Activated T-helper 1 cell treated with anti-CD3 and anti-CD28 coated beads, Interleukin-12 subunit alpha, Interleukin-12 subunit beta, Interleukin-2, Interleukin-4 antibody, amounts not matched to agents 30 ng/mL and 10 ng/mL and 1 ng/mL, durations not matched to agents 14 hours and 24 hours and 36 hours (primary cell): ENCODE measurements at places on chromosomes 1 and 21. TPM values are rescaled to one million over a fixed set of nuclear protein-coding genes. Genes with fewer than 3 reads are reported as not detected.

DNA sequence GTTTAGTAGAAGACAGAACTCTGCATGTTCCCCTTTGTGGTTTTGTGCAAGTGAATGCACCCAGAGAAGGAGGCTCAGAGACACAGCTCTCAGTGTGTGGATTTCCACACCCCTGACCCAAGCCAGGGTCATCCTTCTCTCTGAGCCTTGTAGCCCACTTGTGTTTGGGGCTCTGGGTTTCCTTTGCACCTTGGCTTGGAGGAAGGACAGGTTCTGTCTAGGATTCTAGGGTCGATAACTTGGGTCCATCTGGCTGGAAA is 27.2 kb downstream of the MYOG start:
- H3K36me3 ChIP-seq, result peaks cover 6% of the 10 kb centered on the region
- DNase-seq, result no peak
- no peak overlapping the region for H3K4me3 ChIP-seq
- no peaks in the 10 kb centered on the region for H3K27me3 ChIP-seq
- H3K27ac ChIP-seq, result no peak overlapping the region
- no peaks in the 10 kb centered on the region for H3K4me1 ChIP-seq

DNA sequence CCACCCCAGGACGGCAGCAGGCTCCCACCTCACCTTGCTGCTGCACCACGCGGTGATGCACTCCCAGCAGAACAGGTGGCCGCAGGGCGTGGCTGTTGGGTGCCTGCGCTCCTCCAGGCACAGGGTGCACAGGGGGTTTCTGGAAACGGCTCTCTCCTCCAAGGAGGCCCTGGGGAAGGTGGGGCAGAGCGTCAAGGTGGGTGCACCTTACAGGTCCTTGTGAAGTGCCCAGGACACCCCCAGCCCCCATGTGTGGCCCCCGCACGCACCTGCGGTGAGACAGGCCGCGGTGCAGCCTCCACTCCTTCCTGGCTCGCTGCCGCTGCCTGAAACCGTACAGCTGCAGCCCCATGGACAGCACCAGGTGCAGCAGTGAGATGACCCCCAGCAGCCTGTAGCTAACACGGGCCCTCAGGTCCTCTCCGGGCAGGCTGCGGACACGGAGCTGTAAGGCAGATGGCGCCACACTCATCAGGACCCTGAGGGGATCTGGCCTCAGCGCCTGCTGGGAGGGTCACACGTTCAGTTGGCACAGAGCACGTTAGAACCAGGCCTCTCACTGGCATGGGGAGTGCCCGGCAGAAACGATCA is 5.8 kb downstream of the PEX10 start:
- H3K36me3 ChIP-seq, result peaks cover 24% of the 10 kb centered on the region
- H3K4me3 ChIP-seq, result no peak overlapping the region
- peaks cover 10% of the 10 kb centered on the region for H3K4me1 ChIP-seq
- H3K27me3 ChIP-seq, result no peaks in the 10 kb centered on the region

DNA sequence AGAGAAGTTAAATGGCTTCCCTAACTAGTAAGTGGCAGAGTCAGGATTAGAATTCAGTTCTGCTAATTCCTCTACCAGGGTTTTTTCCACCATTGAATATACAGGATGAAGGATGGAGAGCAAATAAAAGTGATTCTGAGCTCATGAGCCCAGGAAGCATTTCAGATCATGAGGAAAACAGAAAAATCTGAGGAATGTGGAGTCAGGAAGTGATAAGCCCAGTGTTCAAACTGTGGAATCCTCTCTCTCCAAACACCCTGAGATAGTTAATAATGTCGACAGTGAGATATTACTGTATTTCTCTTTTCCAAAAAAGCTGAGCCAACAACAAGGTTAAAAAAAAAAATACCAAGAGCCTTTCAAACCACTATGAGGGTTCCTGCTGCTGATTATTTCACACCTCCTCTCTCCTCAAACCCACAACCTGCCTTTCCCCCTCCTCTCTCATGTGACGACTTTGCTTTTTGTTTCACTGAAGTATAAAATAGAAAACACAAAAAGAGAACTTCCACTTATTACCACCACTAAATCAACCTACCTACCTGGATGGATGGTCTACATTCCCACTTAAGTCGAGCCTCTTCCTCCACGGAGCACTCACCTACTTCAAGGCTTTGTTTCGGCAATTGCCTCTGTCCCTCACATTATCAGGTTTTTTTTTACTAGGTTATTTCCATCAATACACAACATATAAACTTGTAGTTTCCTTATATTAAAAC is 8.9 kb downstream of the SLAMF1 start:
- H3K4me3 ChIP-seq, result peak overlapping the region; percentile 66
- peaks cover 85% of the 10 kb centered on the region for H3K36me3 ChIP-seq
- peak overlapping the region; percentile 97 for H3K27ac ChIP-seq
- no peaks in the 10 kb centered on the region for H3K27me3 ChIP-seq
- peak; percentile 64 for DNase-seq
- peaks cover 93% of the 10 kb centered on the region for H3K4me1 ChIP-seq

DNA sequence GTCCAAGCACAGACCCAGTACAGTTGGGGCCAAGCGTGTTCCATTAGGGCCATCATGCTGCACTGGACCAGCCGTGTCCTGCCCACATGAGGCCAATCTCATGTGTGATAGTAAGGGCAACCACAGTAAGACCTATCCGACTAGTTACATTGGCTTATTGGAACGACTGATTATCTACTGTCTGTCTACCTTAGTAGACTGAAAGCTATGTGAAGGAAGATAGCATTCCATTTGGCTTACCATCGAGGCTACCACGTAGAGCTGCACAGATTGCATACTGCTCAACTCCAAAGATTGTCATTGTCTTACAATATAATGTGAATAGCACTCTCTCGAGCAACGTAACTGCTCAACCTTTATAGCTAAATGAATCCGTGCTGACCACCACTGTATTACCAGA is 10.6 kb downstream of the PTGER3 start:
- H3K4me3 ChIP-seq, result no peak overlapping the region
- H3K4me1 ChIP-seq, result peaks cover 5% of the 10 kb centered on the region
- H3K36me3 ChIP-seq, result no peaks in the 10 kb centered on the region
- no peak overlapping the region for H3K27ac ChIP-seq

- H3K4me3 ChIP-seq, result no peak overlapping the region
- no peaks in the 10 kb centered on the region for H3K36me3 ChIP-seq
- DNase-seq, result no peak
- no peaks in the 10 kb centered on the region for H3K4me1 ChIP-seq
- H3K27ac ChIP-seq, result no peak overlapping the region
Observed at GRCh38 chr1:202088206-202088605, 34.5 kb upstream of the GPR37L1 start.

DNA sequence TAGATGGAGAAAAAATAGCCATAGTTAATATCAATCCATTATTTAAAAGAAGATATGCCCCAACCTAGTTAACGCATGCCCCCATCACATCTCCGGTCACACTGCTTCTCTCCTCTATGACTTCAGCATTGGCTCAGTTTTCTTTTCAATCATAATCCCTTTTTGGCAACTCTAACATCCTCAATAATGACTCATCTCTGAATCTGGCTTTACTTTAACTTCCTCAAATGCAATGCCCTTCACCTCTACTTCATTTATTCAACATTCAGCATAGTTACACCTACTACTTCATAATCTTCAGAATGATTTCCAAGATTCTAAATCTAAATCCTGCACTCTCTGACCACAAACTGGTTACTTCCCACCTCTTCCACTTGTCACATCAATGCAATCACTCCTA is 417.3 kb downstream of the USH2A start:
- no peaks in the 10 kb centered on the region for H3K36me3 ChIP-seq
- H3K27me3 ChIP-seq, result no peaks in the 10 kb centered on the region
- DNase-seq, result no peak
- no peak overlapping the region for H3K27ac ChIP-seq
- no peaks in the 10 kb centered on the region for H3K4me1 ChIP-seq

- no peak for DNase-seq
- no peaks in the 10 kb centered on the region for H3K4me1 ChIP-seq
- no peak overlapping the region for H3K27ac ChIP-seq
- H3K4me3 ChIP-seq, result no peak overlapping the region
Observed at GRCh38 chr1:102566182-102566581, 542.1 kb downstream of the COL11A1 start.

- H3K27me3 ChIP-seq, result peaks cover 18% of the 10 kb centered on the region
- DNase-seq, result no peak
- H3K4me3 ChIP-seq, result no peak overlapping the region
Observed at GRCh38 chr1:24606296-24606605, 36.9 kb upstream of the SRRM1 start.

DNA sequence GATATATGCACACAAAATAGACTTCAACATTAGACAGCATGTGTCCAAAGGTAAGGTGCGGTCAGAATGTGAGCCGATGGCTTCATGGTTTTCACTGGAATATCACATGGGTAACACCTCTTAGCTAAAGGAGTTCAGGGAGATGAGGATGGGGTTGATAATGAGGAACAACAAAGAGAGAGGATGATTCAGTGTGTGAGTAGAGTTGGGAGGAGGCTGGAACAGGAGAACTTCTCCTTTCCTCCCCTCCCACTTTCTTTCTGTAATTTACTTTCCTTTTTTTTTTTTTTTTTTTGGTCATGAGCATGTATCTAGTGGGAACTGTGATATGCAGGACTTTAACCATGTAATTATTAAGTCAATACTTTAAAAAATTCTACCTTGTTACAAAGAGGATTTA is 99.4 kb downstream of the FASLG start:
- peaks cover 14% of the 10 kb centered on the region for H3K27me3 ChIP-seq
- peaks cover 1% of the 10 kb centered on the region for H3K36me3 ChIP-seq
- H3K4me3 ChIP-seq, result no peak overlapping the region
- H3K4me1 ChIP-seq, result peaks cover 42% of the 10 kb centered on the region
- DNase-seq, result no peak

RSPO1 gene
- total RNA-seq, result not detected in 2 replicates

MMP23B gene
- total RNA-seq, result 0.49 and 0.93 TPM in 2 replicates

GPR25 gene
- not detected in 2 replicates for total RNA-seq

VPS26C gene
- 53.8 and 58.9 TPM in 2 replicates for total RNA-seq

FNBP1L gene
- 0.16 and 0.29 TPM in 2 replicates for total RNA-seq

TMPRSS15 gene
- total RNA-seq, result not detected in 2 replicates

TMEM59 gene
- 119 and 133 TPM in 2 replicates for total RNA-seq
